ENCODE measurements at places on chromosomes 2 and 18. TPM values are rescaled to one million over a fixed set of nuclear protein-coding genes. Genes with fewer than 3 reads are reported as not detected.
A peak's percentile ranks its signal among the peaks of the same experiment; 100 is the strongest.

- no peak overlapping the region for H3K4me3 ChIP-seq
- H3K4me1 ChIP-seq: no peaks in the 10 kb centered on the region
- no peak for DNase-seq
- no peaks in the 10 kb centered on the region for H3K36me3 ChIP-seq
Measured at GRCh38 chr2:174711206-174711605, 53.1 kb downstream of the CHRNA1 start.

DNA sequence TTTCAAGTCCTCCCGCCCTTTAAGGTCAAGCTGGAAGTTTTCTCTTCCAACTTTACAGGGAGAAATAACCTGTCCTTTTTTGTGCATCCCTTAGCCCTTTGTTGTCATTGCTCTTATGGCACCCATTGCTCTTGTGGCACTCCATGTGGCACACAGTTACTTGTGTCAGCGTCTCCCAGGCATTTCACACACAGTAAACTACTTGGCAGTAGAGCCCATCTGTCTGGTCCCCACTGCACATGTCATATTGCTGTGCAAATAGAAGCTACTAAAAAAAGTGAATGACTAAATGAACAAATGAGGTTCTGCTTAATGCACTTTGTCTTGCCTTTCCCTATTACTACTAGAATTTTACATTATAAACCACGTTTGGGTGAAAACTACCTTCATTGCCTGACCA lies 149.3 kb downstream of the EML6 start:
- H3K36me3 ChIP-seq: no peaks in the 10 kb centered on the region
- DNase-seq: no peak
- no peaks in the 10 kb centered on the region for H3K27me3 ChIP-seq

DNA sequence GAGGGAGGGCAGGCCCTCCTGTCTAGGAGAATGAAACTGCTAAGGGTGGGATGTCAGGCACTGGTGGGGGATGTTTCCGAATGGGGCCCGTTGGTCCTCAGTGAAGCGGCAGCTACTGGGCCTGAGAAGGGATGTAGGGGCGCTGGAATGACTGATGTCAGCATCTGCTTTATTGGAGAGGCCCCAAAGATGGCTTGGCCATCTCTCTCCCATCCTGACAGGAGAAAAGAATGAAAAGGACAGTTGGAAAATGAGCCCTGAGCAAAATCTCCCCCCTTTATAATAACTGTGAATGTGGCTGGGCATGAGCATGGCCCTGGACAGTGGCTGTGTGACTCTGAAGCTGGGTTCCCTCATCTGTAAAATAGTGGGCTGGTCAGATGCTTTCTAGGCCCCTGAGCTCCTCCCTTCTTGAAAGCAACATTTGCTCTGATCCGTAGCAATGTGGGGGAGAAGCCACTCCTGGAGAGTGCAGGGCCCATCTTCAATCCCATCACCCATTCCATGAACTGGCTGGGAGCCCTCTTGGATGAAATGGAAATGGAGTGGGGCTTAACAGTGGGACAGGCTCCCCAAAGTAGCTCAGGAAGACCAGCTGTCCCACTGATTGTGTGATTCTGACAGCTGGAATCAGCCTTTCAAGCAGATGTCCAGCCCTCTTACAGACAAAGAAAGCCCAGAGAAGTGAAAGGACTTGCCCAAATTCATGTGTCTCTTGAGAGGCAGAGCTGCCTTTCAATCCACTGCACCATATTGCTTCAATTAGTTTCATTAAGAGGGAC lies 232.7 kb upstream of the SMAD2 start:
- H3K27me3 ChIP-seq: no peaks in the 10 kb centered on the region
- H3K4me3 ChIP-seq: no peak overlapping the region
- no peaks in the 10 kb centered on the region for H3K36me3 ChIP-seq
- no peak for DNase-seq

GRCh38 chr18:13136056-13136903 lies 82.3 kb upstream of the LDLRAD4 start:
- DNase-seq: no peak
- no peaks in the 10 kb centered on the region for H3K36me3 ChIP-seq
- H3K27me3 ChIP-seq: peaks cover 3% of the 10 kb centered on the region
- no peaks in the 10 kb centered on the region for H3K4me1 ChIP-seq
- H3K4me3 ChIP-seq: peak overlapping the region; percentile 58

DNA sequence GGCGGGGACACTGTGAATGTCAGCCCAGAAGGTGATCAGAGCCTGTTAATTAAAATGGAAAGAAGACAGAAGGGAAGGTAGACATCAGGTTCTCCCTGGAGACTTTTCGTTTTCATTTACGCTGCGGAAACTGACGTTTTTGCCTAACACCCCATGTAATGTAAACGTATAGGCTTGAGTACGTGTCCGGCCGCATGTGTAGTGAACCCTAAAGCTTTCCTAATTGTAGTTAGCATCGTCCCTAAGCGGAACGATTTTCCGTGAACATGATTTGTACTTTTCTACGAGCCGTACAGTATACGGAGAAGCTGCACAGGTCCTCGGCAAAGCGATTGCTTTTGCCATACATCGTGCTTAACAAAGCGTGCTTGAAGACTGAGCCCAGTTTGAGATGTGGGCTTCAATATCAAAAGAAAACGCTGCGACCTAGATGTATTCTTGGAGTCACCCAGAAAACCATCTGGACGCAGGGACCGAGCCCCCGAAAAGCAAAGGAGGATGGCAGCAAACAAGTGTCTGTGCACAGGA lies 284 bp downstream of the TIMM21 start:
- H3K4me1 ChIP-seq: peaks cover 6% of the 10 kb centered on the region
- H3K36me3 ChIP-seq: peaks cover 2% of the 10 kb centered on the region
- no peaks in the 10 kb centered on the region for H3K27me3 ChIP-seq
- peak overlapping the region; percentile 98 for H3K4me3 ChIP-seq
- H3K27ac ChIP-seq: peak overlapping the region; percentile 90
- no peak for DNase-seq

- no peaks in the 10 kb centered on the region for H3K27me3 ChIP-seq
- H3K4me3 ChIP-seq: no peak overlapping the region
- peak; percentile 98 for DNase-seq
- H3K4me1 ChIP-seq: peaks cover 13% of the 10 kb centered on the region
Measured at GRCh38 chr2:224101820-224102630, 62.9 kb upstream of the SERPINE2 start.

DNA sequence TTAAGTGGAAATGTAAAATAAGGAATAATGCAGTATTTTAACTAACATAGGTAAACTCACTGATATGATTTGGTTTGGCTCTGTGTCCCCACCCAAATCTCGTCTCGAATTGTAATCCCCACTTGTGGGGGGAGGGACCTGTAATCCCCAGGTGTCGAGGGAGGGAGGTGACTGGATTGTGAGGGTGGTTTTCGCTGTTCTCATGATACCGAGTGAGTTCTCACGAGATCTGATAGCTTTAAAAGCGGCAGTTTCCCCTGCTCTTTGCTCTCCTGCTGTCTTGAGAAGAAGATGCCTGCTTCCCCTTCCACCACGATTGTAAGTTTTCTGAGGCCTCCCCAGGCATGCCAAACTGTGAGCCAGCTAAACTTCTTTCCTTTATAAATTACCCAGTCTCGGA lies 109.4 kb upstream of the LYPD6 start:
- H3K36me3 ChIP-seq: no peaks in the 10 kb centered on the region
- H3K4me1 ChIP-seq: no peaks in the 10 kb centered on the region
- H3K27me3 ChIP-seq: no peaks in the 10 kb centered on the region
- DNase-seq: no peak

DNA sequence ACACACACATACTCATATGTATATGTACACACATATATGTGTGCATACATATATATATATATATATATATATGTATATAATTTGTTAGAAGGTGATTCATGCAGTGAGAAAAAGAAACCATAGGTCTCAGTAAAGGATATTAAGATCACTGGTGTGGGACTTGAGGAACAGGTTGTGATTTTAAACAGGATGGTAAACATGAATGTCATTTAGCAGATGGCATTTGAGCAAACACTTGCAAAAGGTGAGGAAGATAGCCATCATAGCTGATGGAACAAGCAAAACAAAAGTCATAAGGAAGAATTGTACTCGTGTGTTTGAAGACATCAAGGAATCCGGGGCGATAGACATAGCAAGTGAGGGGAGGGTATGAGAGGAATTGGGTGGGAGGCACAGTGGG lies 784.5 kb downstream of the TSN start:
- H3K27me3 ChIP-seq: no peaks in the 10 kb centered on the region
- no peak overlapping the region for H3K4me3 ChIP-seq
- H3K27ac ChIP-seq: no peak overlapping the region
- H3K4me1 ChIP-seq: no peaks in the 10 kb centered on the region
- no peak for DNase-seq
- no peaks in the 10 kb centered on the region for H3K36me3 ChIP-seq

DNA sequence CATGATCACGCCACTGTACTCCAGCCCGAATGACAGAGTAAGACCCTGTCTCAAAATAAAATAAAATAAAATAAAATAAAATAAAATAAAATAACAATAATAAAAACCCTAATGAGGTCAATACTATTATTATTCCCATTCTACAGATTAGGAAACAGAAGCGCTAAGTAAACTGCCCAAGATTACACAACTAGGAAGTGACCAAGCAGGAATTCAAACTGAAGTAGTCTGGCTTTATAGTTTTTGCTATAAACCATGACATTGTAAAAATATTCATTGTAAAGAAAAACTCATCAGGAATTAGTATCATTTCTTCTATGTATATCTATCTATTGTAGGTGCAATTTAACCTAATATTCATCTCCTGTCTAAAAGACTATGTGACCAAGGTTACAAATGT lies 1.2 kb downstream of the PLEKHM3 start:
- H3K4me3 ChIP-seq: peak overlapping the region; percentile 67
- H3K27me3 ChIP-seq: no peaks in the 10 kb centered on the region
- H3K27ac ChIP-seq: no peak overlapping the region
- no peak for DNase-seq

C1GALT1C1L gene
- total RNA-seq: 0.51 TPM

APCDD1 gene
- total RNA-seq: 17.3 TPM

GPR55 gene
- total RNA-seq: not detected

ABCG5 gene
- not detected for total RNA-seq

Measured in fibroblast of lung (primary cell).